ENCODE measurements at places on chromosomes 1 and 21. TPM values are rescaled to one million over a fixed set of nuclear protein-coding genes. Genes with fewer than 3 reads are reported as not detected.

The THEM5 gene
- total RNA-seq, result not detected

GRCh38 chr1:203305809-203306088 is 430 bp downstream of the BTG2 start:
- peaks cover 5% of the 10 kb centered on the region for H3K27me3 ChIP-seq
- H3K4me3 ChIP-seq, result peak overlapping the region; percentile 75
- H3K4me1 ChIP-seq, result peaks cover 4% of the 10 kb centered on the region
- H3K27ac ChIP-seq, result peak overlapping the region; percentile 61
- no peaks in the 10 kb centered on the region for H3K36me3 ChIP-seq

DNA sequence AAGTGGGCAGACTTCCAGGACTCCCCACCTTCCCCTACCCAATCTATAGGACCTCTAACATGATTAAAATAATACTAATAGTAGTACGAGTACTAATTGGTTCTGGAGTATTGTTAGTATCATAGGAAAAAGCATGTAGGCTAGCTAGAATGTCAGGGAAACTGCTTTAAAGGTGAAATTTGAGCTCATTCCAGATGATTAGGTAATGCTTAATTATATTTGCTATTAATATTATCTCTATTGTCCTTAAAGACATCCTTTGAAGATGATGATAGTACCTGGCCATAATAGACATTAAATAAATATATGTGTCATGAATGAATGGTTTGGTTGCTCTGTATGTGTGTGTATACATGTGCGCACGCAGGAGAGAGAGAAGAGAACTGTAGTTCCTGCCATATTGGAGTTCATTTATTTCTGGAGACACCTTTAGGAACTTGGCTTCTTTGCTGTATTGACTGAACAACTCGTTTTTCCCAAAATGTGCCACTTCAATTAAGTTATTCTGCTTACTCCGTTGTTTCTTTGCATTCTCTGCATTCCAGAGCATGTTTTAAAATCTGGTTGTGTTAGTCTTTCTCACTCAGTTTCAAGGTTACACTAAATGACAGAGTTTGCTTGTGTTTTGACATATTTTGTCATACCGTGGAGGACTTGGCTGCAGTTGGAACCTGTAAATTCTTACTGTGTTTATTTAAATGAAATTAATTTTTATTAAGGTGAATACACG is 117.1 kb downstream of the OSBPL9 start:
- H3K4me1 ChIP-seq, result peaks cover 59% of the 10 kb centered on the region
- H3K4me3 ChIP-seq, result no peak overlapping the region
- no peaks in the 10 kb centered on the region for H3K36me3 ChIP-seq

The CFHR1 gene
- 0.23 TPM for total RNA-seq

The AJAP1 gene
- not detected for total RNA-seq

DNA sequence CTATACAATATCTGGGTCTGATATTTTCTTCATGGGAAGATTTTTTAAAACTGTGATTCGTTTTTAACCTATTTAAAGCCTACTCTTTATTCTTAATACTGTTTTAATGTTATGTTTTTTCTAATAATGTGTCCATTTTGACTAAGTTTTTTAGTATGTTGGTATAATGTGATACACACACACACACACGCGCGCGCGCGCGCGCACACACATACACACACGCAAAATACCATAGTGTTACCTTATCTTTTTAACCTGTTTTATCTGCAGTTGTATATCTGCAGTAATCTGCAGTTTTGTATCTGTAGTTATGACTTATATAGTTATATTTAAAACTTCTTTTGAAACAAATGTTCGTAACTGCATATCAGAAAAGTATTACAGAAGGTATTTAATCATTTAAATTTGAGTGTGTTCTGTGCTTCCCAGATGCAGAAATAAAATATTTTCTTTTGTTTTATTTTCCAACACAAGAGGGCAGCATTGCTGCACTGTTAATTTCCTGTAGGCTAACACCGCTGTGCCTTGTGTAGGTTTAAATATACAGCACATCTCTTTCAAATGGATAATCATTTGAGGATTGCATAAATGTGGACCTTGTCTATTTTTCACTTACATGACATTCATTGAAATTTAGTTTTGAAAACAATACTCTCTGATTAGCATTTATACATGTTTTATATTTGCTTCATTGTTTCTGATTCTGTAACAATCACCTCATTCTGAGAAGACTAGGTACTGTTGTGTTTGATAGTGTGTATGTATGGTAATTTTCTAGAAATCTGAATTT is 166.1 kb downstream of the PDE4B start:
- no peaks in the 10 kb centered on the region for H3K36me3 ChIP-seq
- no peaks in the 10 kb centered on the region for H3K4me1 ChIP-seq
- no peak overlapping the region for H3K27ac ChIP-seq

GRCh38 chr21:46663754-46664153 is 28.3 kb downstream of the PRMT2 start:
- no peaks in the 10 kb centered on the region for H3K27me3 ChIP-seq
- H3K27ac ChIP-seq, result no peak overlapping the region
- no peak overlapping the region for H3K4me3 ChIP-seq
- no peak for DNase-seq
- no peaks in the 10 kb centered on the region for H3K36me3 ChIP-seq
- peaks cover 3% of the 10 kb centered on the region for H3K4me1 ChIP-seq

DNA sequence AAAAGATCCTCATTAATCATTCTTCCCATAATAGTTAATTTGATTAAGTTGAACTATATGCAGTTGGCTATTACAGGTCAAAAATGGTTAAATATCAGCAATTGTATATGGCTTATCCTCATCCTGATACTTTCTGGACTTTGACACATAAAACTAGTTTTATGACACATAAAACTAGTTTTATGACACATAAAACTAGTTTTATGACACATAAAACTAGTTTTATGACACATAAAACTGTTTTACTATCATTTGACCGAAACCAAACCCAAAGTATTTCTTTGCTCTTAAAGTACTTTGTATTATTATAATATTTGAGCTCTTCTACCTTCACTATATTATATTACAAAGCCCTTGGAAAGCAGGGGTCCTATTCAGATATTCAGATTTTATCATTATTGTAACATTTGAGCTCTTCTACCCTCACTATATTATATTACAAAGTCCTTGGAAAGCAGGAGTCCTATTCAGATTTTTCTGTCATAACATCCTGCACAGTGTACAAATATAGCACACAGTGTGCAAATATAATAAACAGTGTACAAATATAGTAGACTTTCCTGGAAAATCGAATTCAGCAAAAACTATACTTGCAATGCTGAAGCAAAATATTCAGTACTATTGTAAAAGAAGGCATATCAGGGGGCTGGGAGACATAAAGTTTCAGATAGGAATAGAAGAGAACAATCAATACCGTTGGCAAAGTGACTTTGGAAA is 53.0 kb downstream of the NVL start:
- no peaks in the 10 kb centered on the region for H3K4me1 ChIP-seq
- H3K4me3 ChIP-seq, result no peak overlapping the region
- no peak for DNase-seq

- no peak for DNase-seq
- H3K27ac ChIP-seq, result no peak within 1 kb of the TSS
- peaks cover 6% of the 10 kb centered on the region for H3K4me1 ChIP-seq
- H3K36me3 ChIP-seq, result no peaks in the 10 kb centered on the region
- peaks cover 32% of the 10 kb centered on the region for H3K27me3 ChIP-seq
Observed at GRCh38 chr1:59814901-59815825, at the start of gene HOOK1. TSS of gene HOOK1 (plus strand) at chr1:59814949. CDS start at chr1:59815118, 169 bp downstream.
